ENCODE measurements at places on chromosomes 7 and 10. TPM values are rescaled to one million over a fixed set of nuclear protein-coding genes. Genes with fewer than 3 reads are reported as not detected.

DNA sequence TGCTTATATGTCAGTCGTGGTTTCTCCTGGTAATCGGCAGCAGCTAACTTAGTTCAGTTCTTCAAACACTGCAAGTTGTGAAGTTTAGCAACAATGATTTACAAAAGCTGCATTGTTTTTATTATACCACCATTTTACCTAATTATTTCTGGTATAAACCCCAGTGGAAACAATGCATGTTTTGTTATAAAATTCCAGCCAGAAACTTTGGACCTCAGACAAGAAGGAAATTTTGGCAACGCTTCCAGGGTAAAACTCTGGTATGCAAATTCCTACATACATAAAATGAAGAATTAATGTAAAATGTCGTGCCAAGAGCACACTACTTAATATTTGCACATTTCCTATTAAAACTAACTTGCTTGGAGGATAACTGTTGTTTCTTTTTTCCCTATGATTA, 277.4 kb upstream of the LYZL1 start:
- DNase-seq, result no peak

DNA sequence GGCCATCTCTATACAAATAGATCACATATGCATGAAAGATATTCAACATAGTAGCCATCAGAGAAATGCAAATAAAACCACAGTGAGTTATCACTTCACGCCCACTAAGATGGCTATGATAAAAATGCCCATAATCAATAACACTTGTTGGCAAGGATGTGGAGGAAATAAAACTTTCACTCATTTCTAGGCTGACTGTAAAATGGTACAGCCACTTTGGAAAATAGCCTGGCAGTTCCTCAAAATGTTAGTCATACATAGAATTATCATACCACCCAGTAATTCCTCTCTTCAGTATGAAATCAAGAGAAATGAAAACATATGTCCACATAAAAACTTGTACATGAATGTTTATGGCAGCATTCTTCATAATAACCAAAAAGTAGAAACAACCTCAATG, 324.9 kb downstream of the LRRTM3 start:
- DNase-seq, result no peak

DNA sequence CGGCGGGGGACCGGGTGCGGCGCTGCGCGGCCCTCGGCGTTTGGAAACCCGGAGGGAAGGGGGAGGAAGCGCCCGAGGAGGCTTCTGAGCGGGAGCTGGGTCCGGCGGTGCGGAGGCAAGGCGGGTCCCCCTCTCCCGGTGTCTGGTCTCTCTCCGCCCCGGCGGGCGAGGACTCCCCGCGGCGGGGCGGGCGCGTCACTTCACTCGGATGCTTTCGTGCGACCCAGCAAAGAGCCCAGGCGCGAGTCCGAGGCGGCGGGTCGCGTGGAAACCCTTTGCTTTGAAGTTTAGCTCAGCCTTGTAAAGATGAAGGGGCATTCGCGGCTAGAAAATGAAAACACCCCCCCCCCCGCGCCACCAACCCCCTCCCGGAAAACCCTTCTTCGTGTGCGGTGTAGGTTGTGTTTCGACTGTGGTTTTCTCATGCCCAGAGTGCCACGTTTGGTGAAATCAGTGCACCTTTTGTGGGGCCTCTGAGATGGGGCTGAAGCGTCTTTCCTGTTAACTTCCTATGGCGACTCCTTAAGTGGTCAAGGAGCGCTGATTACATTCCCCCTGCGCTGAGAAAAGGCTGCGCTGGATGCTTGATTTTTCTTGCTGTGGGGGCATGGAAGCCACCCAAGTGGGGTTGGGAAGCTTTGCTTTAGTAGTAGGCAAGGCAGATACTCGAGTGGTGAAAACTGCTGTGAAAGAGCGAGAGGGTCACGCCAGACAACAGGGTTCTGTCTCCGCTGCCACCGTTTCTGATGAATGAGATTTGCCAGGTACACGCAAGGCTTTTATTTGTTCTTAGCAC, 876 bp downstream of the GNAI1 start:
- no peak for DNase-seq

DNA sequence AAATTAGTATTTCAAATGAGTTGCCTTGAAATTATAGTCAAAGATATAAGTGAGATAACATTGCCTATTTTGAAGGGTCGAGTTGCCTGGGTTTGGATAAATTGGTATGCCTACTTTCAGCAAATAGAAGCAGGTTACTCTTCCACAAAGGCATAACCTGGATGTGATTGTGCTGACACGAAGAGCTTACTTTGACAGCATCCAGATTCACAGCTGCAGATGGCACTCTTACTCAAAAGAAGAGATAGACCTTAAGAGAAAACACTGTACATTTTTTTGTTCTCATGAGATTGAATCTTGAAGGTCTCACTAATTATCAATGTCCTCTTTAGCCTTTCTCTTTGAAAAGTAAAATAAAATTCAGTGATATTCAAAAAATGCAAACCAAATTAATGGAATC, 1338.7 kb downstream of the REEP3 start:
- DNase-seq, result no peak

CAMK2B gene
- polyA plus RNA-seq, result 22.9 TPM
